ENCODE measurements at places on chromosomes 16 and 17. TPM values are rescaled to one million over a fixed set of nuclear protein-coding genes. Genes with fewer than 3 reads are reported as not detected.
A peak's percentile ranks its signal among the peaks of the same experiment; 100 is the strongest.

DNA sequence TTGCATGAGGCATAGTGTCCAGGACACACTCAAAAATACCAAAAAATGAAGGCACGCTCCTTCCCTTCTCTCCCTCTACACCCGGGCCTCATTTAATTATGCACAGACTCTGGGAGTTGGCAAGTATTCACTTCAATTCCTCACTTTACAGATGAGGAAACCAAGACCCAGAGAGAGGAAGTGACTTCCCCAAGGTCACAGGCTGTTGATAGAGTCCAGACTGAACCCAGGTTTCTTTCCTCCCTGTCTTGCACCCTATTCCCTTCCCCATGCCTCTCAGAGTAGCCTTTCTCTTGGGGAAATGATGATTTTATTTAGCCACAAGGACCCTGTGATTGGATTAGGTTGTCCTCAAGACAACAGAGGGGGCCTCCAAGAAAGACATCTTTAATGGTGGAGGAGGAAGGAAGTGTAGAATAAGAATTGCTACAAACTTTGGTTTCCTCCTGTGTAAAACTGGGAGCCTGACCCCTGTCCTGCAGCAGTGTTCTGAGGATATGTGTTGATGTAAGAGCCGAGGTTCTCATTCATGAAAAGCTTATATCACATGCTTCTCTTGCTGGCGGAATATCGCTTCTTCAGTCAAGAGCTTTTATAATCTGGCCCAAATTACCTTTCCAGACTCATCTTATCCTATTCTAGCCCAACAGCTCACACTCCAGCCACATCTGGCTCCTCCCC, 48.8 kb upstream of the SIAH1 start:
- no peak for DNase-seq

DNA sequence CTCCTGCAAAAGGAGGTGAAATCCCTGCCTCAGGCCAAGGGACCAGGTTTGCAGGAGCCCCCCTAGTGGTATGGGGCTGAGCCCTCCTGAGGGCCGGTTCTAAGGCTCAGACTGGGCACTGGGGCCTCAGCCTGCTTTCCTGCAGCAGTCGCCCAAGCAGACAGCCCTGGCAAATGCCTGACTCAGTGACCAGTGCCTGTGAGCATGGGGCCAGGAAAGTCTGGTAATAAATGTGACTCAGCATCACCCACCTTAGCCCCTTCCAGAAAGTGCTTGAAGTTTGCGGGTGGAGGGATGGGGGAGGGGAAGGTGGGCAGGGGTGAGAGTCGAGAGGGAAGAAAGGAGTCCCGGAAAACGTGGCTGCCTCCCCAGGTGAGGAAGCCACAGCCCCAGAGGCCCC, 2.1 kb downstream of the MC1R start:
- no peak for DNase-seq

GRCh38 chr16:82628088-82628423, 1.3 kb downstream of the CDH13 start:
- peak; percentile 82 for DNase-seq

- DNase-seq: no peak
Observed at GRCh38 chr16:8084302-8084701, 506.0 kb downstream of the TMEM114 start.

- DNase-seq: no peak
Observed at GRCh38 chr17:6670571-6670970, 19.0 kb downstream of the C17orf100 start.

CNP gene
- total RNA-seq: 41.7 TPM

CCL23 gene
- not detected for total RNA-seq

HSPB9 gene
- not detected for total RNA-seq

SCGB1C2 gene
- total RNA-seq: not detected

PTX4 gene
- total RNA-seq: not detected

KRT32 gene
- not detected for total RNA-seq
